Activated CD4-positive, CD25-positive, alpha-beta regulatory T cell (primary cell): ENCODE measurements at places on chromosomes 13 and 19.

GRCh38 chr13:111184458-111185401, 69.6 kb downstream of the ARHGEF7 start:
- no peak for DNase-seq

DNA sequence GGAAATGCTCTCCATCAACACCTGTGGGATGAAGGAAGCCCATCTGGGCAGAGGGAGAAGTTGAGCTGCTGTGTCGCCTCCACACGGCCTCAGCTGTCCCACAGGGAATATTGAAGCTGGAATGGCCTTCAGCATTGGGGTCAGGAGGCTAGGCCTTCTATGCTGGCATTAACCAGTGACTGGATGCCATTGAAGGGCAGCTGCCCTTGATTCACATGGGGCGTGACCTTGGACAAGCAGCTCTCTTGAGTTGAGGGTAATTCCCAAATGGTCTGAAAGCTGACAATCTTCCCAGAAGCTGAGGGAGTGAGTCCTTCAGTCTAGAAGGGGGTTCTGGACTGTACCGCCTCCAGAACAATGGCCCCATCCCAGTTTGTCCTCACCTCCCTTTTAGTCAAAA, 6.7 kb downstream of the BCL3 start:
- no peak for DNase-seq

- no peak for DNase-seq
These were observed 60.5 kb upstream of the MEDAG start for GRCh38 chr13:30845297-30846214.

DNA sequence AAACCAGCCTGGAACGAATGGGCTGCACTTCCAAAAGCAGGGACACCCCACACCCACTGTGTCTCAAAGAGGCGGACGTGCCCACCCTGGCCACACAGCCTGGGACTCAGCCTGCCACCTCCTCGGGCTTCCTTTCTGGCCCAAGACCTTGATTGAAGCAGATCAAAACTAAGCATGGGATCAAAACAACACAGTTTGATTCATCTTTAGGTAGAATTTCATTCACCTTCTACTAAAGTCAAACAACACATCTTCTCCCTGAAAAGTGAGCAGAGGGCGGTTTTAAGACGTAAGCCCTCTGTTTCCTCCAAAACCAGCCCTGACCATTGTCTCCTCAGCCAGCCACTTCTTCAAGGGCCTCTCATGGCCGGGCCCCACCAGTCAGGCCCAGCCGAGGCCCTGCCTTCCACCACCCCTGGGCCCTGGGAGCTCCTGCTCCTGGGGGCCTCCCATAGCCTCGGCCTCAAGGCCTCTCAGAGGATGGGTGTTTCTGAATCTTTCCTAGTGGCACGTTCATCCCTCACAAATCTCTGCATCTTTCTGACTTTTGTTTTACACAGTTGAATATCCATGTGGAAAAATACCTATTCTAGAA, 6.3 kb upstream of the F10 start:
- DNase-seq = no peak

DNA sequence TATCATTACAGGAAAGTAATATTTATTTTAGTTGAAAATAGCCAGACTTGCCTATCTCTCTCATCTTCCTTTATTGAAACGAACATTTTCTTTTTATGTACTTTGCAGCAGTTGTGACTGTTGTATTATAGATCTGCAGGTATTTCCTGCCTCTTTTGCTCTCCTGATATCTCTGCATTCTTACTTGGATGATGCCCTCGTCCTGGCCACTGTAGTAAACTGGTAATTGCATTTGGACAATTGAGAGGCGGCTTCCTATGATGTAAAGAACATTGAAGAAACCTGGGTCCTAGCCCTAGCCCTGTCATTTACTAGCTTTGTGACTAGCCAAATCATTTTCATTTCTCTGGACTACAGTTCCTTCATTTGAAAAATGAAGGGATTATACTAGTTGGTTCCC, 6.4 kb downstream of the ARHGAP35 start:
- DNase-seq = no peak

GRCh38 chr19:49749055-49749716, 13.9 kb downstream of the TSKS start:
- DNase-seq = no peak

DNA sequence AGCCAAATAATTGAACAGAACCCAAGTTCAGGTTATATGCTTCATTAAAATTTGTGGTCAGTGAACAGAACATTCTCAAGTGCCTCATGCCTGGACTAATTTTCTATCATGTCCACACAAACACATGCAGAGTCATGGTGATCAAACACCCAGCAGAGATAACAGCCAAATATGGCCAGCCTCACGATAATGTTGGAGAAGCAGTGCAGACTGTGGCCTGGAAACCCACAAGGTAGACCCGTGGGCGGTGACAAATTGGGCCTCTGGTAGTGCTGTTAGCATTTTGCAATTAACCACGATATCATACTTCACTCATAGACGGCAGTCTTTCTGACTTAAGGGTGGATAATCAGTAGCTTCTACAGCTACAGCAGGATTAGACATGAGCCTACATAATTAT, 35.0 kb upstream of the VWA8 start:
- DNase-seq = no peak

- no peak for DNase-seq
These were observed 2.8 kb upstream of the TNFSF14 start for GRCh38 chr19:6672693-6673290.

DNA sequence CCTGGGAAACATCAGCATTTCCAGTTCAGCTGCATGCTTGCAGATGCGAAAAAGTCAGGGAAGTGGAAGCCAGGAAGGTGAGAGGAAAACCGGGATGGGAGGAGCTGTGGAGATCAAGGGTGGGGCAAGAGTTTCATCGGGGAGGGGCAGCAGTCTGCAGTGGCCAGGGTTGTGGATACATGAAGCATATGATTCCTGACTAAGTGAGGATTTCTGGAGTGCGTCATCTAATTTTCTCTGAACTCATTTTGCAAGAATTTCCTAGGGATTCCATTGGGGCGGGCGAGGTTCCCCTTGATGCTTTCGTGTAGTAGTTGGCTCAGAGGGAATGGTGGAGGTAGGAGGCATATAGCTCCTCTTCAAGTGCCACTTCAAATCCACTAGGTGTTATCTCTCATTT, 344.1 kb upstream of the TMTC4 start:
- DNase-seq = no peak
